NCI-H187 (cell line): ENCODE measurements at places on chromosomes 6 and 20.

DNA sequence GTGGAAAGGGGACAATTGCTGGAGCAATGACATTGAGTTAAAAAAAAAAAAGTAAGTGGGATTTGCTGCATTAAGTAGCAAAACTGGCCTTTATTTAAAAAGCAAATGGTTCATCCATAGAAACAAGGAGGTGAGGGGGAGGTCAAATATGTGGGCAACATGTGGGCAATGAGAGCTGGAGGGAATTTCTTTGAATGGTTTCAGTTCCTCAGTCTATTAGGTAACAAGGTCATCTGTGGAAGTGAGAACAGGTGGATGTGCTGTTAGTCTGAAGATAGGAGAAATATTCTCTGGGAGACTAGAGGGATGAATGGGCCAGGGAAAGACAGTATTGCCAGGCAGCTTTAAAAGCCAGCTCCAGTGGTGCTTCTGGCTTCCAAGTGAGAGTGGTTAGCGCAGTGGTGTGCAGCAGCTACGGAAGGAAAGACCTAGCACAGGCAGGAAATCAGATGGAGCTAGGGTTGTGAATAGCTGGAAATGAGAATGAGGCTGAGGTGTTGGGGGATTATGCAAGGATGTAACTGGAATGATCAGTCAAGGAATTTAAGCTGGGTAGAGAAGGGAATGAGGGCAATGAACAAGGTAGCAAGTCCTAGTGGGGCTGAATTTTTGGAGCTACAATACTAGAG lies 727.6 kb downstream of the PTPRT start:
- DNase-seq: no peak

DNA sequence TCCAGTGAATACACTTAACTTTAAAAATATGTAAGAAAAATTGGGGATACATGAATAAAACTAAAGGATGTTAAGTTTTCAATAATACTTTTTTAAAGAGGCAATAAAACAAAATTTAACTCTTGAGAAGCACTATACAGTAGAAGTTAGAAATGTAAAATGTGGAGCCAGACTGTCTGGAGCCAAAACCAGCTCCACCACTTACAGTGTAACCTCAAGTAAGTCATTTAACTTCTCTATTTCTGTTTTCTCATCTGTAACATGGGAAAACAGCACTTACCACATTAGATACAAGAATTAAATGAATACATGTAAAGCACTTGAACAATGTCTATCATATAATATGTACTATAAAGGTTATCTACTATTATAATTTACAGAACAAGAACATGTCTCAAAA lies 6.7 kb downstream of the ATG5 start:
- no peak for DNase-seq

GRCh38 chr6:130365166-130366106 lies at the start of gene TMEM200A:
TSS of gene TMEM200A (plus strand) at chr6:130366017. CDS start at chr6:130440423, 74,406 bp downstream.
- DNase-seq: no peak

DNA sequence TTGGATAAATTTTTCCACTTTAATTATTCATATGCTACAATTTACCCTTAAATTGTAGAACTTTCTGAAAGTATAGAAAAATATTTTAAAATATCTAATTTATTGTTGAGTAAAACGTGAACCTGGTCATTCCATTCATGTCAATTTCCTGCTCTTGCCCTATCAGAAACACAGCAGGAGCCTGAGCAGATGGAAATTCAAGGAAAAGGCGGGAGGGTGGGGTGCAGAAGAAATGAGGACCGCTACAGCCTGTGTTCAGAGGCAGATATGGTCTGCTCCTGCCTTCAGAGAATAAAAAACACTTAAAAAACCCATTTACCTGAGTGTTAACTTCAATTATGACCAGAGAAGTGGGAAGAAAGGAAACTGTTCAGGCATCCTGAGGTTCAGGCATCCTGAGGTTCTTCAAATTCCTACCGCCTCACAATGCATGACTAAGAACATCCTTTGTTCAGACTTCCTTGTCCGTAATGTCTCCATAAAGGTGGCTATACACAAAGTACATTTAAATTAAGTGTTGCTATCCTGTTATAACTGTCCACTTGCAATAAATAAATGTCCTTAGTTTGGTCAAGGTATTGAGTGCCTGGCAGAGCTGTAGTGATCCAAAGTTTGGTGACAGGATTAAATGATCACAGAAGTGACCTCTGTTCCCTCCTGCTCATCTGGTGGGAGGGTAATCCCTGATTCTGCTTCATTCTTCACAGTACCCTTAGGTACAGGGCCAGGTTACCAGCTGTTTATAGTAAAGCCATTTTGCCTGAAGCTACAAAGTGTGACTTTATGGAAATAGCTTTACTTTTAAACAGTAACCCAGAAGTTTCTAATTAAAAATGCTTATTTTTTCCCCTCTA lies 109.1 kb downstream of the MAN1A1 start:
- DNase-seq: no peak

DNA sequence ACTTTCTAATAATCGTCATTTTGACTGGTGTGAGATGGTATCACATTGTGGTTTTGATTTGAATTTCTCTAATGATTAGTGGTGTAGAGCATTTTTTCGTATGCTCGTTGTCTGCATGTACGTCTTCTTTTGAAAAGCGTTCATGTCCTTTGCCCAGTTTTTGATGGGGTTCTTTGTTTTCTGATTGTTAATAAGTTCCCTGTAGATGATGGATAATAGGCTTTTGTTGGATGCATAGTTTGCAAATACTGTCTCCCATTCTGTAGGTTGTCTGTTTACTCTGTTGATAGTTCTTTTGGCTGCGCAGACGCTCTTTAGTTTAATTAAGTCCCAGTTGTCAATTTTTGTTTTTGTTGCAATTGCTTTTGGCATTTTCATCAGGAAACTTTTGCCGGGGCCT lies 32.3 kb upstream of the XRN2 start:
- DNase-seq: no peak

- DNase-seq: no peak
Observed at GRCh38 chr6:80434691-80435350, 328.4 kb downstream of the BCKDHB start.

DNA sequence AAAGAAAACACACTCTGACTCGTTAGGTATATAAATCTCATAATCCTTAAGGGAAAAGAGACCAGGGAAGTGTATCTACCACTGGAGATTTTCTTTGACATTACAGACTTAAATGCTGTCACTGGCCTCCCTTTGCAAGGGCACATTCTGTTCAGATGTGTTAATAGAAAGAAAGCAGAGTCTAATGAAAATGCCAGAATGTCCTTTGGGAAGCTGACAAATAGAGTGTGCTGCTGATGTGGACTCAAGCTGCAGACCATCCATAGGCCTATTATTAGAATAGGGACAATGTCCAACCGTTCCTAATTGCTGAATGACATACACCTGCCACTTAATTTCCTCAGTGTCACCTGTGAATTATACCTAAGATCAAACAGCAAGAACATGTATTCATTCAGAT lies 41.2 kb downstream of the SLC35D3 start:
- DNase-seq: no peak

DNA sequence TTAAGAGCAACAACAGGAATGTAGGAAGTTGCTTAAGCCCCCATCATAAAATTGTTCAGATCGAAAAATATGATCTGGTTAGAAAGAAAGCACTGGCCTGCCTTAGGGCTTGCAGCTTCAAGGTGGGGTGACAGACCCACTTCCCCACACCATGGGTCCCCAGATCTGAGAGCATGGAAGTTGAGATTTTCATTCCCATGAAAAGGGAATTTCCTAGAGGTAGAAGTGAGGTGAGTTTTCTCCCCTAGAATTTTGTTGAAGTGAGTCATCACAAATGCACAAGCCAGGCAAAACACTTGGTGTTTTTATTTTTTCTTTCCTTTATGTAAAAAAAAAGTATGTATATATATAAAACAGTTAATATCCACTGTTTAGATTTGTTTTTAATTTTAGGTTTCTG lies 213.6 kb upstream of the SUPT3H start:
- no peak for DNase-seq

- DNase-seq: no peak
Observed at GRCh38 chr6:1388630-1389368, 577 bp upstream of the FOXF2 start.

- DNase-seq: peak; percentile 13
Observed at GRCh38 chr6:85482905-85483700, 33.2 kb downstream of the NT5E start.

- no peak for DNase-seq
Observed at GRCh38 chr6:124551711-124552233, 410.5 kb upstream of the RNF217 start.

- DNase-seq: no peak
Observed at GRCh38 chr20:25116739-25117458, 35.0 kb upstream of the VSX1 start.

- DNase-seq: no peak
Observed at GRCh38 chr6:170101281-170102035, 189.4 kb downstream of the DLL1 start.

DNA sequence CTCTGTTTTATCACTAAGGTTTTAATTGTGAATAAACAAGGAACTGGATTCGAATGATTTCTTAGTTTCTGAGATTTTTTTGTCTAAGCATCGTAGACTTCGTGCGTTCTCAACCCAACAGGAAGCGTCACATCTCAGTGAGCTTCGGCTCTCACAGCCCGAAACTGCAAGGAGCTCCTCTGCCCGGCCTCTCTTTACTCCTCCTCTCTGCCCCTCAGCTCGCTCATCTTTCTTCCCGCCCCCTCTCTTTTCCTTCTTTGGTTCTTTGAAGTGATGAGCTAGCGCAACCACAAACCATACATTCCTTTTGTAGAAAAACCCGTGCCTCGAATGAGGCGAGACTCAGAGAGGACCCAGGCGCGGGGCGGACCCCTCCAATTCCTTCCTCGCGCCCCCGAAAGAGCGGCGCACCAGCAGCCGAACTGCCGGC lies 480 bp upstream of the NT5E start:
- no peak for DNase-seq

DNA sequence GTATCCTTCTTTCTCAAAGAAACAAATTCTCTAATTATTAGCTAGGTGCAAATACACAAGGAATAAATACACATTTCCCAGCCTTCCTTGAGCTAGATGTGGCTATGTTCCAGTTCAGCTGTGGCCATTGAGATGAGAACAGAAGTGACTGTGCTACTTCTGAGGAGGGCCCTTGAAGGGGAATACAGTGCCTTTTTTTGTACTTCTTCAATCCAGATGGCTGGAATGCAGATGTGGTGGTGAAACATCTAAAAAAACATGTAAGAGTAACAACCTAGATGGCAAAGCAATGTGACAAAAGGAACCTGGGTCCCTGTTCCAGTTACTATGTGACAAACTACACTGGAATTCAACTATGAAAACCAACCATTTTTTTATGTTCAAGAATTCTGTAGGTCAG lies 115.4 kb upstream of the DST start:
- DNase-seq: no peak

- DNase-seq: no peak
Observed at GRCh38 chr6:128216917-128217316, 303.5 kb downstream of the PTPRK start.

DNA sequence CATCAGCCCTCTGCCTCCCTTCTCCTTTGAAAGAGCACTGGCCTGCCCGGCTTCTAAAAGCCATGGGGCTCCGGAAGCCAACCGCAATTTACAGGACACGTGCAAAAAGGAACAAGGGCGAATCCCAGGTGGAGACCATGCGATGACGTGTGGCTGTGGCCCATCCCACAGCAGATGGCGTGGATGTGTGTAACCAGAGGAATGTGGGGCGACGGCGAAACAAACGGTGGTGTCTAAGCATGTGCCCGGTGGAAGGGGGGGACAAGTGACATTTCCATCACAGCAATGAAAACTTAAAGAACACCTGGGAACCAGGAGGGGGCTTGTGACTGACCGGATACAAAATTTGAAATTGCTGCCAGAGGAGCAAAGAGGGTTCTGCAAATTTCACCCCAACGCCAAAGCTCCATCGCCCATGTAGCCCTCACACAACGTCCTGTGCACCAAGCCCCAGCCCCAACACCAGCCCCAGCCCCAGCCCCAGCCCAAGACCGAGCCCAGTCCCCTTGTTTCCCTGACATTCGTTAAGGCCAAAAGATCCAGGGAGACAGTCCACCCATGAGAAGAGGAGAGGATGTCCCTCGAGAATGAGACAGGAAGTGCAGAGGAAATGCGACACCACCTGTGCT lies 159.7 kb upstream of the ZNF337 start:
- DNase-seq: no peak

DNA sequence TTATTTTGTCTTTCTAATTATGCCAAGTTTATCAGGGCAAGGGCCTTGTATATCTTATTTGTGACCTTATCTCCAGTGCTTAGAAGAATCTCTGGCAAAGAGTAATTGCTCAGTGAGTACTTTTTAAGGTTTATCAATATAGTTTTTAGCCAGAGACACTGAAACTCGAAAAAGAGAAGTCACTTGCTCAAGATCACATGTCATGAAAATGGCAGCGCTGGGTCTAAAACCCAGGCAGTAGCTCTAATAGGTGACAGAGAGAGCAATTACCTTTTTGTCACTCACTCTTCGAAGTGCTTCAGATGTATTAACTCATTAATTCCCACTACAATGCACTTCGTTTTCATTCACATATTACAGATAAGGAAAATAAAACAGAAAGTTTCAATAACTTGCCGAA lies 667.5 kb downstream of the DOK5 start:
- no peak for DNase-seq

- no peak for DNase-seq
Observed at GRCh38 chr6:30990422-30991086, 7.0 kb downstream of the MUC21 start.

DNA sequence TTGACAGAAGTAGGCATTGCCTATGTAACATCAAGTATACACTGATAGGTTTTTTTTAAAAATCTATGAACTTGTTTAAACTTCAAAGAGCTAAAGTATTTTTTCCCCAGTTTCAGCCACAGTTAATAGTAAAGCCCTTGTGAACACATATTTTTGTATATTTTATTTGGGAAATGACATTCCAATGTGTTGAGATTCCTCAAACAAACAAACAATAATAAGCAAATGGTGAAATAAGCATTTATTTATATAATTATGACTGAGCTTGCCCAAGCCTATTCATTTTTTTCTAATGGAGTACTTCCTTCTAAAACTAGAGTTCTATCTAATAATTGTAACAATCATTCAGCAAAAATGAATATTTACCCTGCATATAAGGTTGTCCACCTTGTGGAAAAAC lies 12.5 kb downstream of the SYCP2 start:
- DNase-seq: no peak

GRCh38 chr20:43988451-43988850 lies 73.8 kb downstream of the TOX2 start:
- no peak for DNase-seq

DNA sequence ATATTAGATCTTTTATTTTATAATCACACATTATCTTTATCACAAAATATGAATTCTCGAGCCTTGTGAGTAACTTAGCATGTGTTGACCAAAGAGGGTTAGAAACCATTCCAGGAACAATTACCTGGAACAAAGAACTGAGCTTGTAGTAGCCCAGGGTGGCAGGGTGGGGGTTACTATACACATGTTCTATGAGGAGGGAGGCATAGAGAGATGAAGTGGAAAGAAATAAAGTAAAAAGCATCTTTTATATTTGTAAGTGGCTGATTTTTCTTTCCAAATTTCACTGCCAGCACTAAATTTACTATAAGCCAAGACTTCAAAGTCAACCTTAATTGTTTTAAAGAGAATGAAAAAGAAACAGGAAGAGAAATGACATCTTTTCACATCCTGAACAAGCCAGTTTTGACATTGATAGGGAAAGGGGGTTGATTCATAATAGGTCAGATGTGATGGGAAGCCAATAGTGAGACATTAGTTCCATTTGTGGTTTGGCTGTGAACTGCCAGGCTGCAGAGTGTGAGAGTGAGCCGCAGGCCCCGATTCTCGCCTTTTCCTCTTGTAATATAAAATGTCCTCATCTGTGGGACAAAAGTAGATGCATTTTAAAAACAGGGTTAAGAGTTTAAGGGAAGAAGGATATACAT lies 52.7 kb upstream of the MYB start:
- DNase-seq: no peak

- no peak for DNase-seq
Observed at GRCh38 chr20:32493356-32493755, 91.8 kb downstream of the NOL4L start.

- no peak for DNase-seq
Observed at GRCh38 chr6:105781915-105782314, 304.2 kb upstream of the PRDM1 start.
